Urothelium cell line (cell line): ENCODE measurements at places on chromosomes 6 and 20.

DNA sequence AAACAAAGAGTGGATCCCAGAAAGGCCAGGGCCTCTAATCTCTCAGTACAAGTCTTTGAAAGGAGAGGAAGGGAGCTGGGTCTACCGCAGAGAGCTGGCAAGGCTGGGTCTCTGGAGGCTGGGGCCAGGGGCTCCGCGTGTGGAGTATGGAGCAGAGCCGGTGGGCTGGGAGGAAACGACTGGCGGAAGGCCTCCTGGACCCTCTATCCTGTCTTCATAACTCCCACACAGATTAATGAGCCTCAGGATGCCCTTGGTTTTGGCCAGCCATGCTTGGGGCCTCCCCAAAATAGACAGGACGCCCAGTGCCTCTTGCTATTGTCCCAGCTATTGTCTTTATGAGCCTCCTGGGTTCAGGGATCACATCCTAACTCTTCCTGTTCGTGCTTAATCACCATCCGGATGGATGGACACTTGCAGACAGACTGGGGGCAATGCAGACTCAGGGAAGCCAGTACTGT, 306.4 kb downstream of the DHX35 start:
- no peak for DNase-seq

DNA sequence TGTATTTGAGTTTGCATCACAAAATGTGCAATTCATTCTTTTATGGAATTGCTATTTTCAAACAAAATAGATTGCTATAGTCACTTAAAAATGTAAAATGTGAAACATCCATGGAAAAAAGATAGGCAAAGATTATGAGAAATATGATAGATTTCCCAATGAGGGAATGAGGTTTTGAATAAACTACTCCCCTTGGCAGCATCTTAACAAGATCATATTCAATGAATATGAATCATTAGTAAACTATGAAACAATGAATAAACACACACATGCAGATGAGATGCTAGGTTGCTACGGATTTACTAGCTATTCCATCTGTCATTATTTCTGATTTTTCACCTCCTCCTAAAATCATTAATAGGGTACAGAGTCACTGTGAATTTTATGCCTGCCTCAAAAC, 401.8 kb downstream of the PHF3 start:
- DNase-seq: no peak

DNA sequence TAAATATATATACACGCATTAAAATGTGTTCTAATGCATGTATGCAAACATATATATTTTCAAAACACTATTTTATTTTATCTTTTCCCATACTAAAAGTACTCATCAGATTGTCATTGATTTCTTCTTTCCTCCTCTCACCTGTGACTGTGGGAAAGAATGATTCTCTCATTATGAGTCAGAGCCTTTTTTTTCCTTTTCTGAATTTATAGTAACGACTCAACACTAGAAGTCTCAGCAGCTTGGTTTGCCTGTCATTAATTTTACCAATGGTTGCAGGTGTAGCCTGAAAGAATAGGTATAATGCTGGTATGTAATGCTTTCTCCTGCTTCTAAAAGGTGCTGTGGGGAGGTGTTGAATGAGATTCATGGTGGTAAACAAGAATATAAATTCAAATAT, 328.7 kb downstream of the UTRN start:
- no peak for DNase-seq

DNA sequence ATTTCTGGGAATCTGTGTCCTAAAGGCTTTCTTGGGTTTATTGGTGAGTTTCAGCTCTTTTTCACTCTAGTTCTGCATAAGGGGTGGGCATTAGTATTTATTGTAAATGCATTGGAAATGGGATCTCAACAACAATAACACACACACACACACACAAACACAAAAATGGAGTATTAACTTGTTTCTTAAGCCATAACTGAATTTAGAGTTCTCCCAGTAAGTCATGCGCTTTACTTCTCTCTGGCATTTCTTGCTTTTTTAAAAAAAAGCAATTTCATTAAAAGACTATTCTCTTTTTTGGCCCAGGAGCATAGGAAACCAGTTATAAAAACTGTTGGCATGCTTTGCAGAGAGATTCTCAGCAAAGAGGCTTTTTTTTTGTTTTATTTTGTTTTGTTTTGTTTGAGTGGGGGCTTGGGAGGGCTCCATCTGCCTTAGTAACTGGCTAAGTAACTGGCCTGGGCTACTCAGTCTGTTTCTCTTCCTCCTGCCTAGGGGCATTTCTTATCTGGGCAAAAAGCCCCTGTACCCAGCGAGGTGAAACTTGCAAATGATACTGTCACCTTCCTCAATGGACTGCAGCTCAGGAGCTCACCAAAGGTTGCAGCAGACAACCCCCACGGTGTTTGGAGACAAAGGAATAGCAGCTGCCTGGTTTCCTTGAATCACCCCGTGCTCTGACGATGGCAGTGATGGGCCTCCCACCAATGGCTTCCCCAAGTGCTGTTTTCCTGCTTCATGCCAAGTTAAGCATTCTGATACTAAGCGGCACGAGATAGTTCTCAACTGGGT, 128.5 kb downstream of the BCAS1 start:
- DNase-seq: no peak

DNA sequence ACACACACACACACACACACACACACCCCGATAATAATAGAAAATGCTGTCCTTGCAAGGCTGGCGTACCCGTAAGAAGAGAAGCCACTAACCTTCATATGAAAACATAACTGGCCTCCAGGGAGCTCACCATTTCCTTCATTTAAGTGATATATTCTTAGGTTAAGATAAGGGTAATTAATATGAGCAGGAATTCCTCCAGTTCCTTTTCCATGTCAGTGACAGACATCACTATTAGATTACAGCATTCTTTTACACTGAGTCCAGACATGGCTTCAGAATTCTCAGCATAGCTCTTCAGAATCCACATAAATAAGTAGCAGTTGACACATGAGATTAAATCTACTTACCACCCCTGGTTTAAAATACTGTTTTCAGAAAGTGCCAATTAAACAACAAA, 121.9 kb downstream of the SIM1 start:
- no peak for DNase-seq

GRCh38 chr20:25230166-25230831, 17.6 kb upstream of the PYGB start:
- no peak for DNase-seq

DNA sequence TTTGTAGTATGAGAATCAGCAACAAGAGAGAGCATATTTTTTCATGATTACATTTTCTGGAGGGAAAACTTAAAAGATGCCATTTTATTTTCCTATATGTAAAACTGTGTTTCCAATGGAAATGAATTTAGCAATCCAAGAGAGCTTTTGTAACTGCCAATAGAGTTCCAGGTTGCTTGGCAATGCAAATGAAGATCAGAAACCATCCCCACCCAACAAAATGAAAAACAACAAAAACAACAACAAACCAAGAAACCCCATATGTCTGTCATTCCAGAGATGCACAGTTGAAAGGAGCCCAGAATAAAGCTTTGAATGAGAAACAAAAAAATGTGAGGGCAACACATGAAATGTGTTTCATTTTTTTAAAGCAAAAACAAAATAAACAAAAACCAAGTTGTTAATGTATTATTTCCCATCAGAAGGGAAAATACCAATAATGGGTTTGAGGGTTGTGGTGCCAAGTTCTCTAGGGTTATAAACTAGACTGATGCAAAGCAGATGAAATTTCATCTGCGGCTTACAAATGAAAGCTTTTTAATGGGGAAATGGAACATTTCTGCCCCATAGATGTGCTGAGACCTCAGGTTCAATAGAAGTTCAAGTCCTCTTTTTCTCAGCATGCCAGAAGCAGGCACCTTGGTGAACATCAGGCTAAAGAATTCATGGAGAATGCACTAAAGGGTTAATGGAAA, 121.5 kb upstream of the MCHR2 start:
- DNase-seq: no peak

DNA sequence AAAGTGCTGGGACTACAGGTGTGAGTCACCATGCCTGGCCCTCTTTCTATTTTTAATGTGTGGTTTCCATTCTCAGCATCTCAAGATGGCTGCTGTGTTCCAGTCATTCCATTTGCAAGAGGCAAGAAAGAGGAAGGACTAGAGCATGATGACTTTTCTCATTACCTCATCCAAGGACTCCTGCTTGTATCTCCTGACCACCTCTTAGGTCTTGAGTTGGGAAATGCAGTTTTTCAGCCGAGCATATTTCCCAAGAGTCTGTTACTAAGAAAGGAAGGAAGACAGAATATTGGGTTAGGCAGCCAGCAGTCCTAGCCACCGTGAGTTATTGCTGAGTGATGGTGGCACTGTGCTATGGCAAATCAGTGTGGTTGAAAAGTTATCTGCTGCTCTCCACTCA, 108.4 kb upstream of the INSM1 start:
- no peak for DNase-seq

DNA sequence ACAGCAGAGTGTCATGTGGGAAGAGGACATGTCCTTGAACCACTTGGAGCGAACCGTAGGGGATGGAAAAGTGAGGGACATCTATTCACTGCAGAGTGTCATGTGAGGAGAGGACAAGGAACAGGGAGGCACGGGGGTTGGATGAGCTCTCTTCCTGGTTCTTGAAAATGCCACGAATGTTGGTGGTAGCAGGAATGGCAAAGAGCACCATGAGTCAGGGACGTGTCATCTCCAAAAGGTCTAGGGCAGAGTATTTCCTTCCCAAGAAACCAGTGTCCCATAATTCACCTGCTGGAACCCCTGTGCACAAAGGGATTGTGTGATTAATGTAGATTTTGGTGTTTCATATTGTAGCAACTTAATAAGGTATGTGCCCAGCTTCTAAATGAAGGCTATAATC, 136.8 kb downstream of the BFSP1 start:
- peak; percentile 16 for DNase-seq

GRCh38 chr6:100553243-100553642, 88.5 kb upstream of the SIM1 start:
- no peak for DNase-seq

- no peak for DNase-seq
Observed at GRCh38 chr6:158049055-158050028, 67.7 kb downstream of the SYNJ2 start.

- peak; percentile 83 for DNase-seq
Observed at GRCh38 chr6:44662461-44663121, 275.1 kb downstream of the CDC5L start.

DNA sequence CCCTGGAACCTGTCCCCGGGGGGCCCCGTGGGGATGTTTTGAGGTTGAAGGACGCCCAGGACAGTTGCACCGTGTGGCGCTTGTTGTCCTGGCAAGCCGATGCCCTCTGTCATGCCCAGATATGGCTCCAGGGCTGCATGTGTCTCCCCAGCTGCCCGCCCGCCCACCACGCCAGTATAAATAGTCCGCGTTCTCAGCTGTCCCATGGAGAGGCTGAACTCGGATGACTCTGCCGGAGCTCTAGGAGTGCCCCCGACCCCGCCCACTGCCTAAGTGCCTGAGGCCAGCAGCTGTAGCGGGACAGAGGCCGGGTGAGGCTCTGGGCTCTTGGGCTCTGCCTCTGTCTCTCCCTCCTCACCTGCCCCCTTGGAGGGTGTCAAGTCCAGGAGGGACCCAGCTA, 83.0 kb upstream of the GATA5 start:
- DNase-seq: no peak

- DNase-seq: peak; percentile 36
Observed at GRCh38 chr6:22448291-22448711, 121.1 kb upstream of the HDGFL1 start.

DNA sequence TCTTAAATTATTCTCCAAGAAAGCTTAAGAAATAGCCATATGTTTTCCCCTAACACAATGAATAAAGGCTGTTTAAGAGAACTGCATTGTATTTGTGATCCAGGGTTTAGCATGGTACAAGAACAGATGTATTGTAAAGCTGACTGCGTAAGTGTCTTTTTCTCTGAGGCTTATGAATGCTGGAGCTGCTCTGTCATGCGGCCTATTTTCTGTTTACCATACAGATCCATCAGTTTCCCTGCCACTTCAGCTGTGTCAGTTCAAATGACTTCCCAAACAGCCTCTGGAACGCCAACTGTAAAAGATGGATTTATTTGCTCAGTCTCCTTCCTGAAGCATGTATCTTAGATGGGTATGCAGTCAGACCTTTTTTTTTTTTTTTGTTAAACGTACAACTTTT, 419.3 kb upstream of the HS3ST5 start:
- no peak for DNase-seq

- DNase-seq: no peak
Observed at GRCh38 chr20:49431329-49431728, 51.1 kb downstream of the KCNB1 start.

GRCh38 chr20:14566505-14566904, 229.1 kb upstream of the FLRT3 start:
- DNase-seq: no peak

GRCh38 chr6:56906752-56907151, 48.2 kb upstream of the BEND6 start:
- no peak for DNase-seq
